ENCODE measurements at places on chromosomes 3 and 15.
A peak's percentile ranks its signal among the peaks of the same experiment; 100 is the strongest.

GRCh38 chr3:88713233-88713691 lies 394.2 kb upstream of the EPHA3 start:
- no peak for DNase-seq

- no peak for DNase-seq
These were observed 85.4 kb downstream of the ZNF385D start for GRCh38 chr3:21665444-21666100.

GRCh38 chr3:155861476-155862183 lies 7.4 kb upstream of the SLC33A1 start:
- no peak for DNase-seq

- no peak for DNase-seq
These were observed 28.8 kb upstream of the ANP32A start for GRCh38 chr15:68849497-68849896.

DNA sequence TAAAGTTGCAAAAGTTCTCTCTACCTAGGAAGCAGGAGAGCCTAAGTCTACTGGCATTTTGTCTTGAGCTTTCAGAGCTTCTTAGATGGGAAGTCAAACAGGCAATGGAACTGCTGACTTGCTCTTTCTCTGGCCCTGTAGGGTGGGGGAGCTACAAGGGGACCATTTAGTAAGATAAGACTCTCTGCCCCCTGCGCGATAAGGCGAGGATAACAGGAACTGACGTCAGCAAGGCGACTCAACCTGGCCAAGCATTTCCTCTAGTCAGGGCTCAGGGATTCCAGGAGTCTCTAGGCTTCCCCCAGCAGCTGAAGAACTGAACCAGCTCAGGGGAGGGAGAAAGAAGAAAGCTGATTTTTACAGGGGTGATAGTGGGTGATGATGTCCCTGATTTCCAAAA lies 5.8 kb downstream of the RARB start:
- DNase-seq, result no peak

- peak; percentile 19 for DNase-seq
These were observed 45.3 kb downstream of the TCF12 start for GRCh38 chr15:56963710-56964109.

DNA sequence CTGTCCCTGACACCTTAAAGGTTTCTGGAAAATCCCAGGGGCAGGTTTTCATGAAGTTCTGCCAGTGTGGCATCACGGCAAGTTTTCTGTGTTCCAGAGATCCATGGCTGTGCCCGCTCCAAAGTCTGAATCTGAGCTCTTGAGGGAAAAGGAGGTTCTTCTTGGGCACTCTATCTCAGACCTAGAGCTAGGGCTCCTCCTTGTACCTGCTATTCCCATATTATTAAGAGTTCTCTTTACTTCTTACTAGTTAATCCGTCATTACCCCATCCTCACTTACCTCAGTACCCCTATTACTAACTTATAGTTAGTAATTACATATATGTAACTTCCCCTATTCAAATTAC lies 5.9 kb upstream of the TRA2B start:
- no peak for DNase-seq

DNA sequence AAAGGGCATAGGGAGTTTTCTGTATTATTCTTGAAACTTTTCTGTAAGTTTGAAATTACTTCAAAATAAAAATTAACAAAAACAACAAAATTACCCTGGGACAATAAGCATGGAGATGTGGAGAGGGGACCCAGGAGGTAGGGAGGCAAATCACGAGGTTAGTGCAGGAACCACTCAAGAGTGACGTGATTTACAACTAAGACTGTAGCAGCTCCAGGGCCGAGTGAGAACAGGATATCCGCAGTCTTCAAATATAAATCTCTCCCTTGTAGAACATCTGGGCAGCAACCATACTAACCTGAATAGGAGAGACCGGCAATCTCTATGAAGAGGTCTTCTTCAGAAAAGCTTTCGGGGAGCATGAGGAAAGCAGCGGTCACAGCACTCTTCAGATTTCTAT lies 17.3 kb downstream of the TAMM41 start:
- no peak for DNase-seq

GRCh38 chr3:46383951-46384330 lies 13.2 kb downstream of the CCR5 start:
- DNase-seq, result no peak

DNA sequence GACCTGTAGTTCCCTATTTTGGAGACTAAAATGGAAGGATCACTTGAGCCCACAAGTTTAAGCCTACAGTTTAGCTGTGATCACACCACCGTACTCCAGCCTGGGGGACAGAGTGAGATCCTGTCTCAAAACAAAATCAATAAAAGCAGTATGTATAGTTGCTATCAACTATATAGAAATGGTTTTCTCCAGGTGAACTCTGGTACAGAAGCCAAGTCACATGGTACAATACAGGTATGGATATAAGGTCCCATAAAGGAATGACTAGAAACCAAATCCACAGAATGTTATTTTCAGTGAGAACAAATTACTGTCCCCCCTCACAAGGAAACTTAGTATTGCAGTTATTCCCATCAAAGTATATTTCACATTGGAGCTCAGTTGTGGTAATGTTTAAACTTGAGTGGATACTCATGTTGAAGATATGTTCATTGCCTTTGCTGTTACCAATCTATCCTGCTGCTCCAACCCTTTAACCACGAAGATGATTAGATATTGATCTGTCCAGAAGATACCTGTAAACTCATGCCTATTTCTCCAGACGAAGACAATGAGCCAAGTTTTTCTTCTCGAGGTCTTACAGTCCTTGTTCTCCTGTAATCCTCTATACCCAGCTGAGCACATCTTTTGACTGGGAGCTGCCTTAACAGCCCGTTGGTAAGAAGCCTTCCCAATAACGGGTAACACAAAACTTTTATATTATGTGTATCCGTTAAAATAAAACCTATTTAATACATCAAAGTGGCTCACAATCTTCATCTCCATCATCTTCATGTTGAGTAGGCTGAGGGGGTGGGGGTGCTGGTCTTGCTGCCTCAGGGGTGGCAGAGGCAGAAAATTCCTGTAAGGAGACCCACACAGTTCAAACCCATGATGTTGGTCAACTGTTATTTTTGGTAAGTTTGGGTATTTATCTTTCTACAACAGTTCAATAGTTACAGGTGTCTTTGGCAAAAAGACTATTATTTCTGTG lies 24.6 kb downstream of the TRA2B start:
- DNase-seq, result no peak

GRCh38 chr15:67127331-67127664 lies 61.9 kb downstream of the SMAD3 start:
- DNase-seq, result no peak

DNA sequence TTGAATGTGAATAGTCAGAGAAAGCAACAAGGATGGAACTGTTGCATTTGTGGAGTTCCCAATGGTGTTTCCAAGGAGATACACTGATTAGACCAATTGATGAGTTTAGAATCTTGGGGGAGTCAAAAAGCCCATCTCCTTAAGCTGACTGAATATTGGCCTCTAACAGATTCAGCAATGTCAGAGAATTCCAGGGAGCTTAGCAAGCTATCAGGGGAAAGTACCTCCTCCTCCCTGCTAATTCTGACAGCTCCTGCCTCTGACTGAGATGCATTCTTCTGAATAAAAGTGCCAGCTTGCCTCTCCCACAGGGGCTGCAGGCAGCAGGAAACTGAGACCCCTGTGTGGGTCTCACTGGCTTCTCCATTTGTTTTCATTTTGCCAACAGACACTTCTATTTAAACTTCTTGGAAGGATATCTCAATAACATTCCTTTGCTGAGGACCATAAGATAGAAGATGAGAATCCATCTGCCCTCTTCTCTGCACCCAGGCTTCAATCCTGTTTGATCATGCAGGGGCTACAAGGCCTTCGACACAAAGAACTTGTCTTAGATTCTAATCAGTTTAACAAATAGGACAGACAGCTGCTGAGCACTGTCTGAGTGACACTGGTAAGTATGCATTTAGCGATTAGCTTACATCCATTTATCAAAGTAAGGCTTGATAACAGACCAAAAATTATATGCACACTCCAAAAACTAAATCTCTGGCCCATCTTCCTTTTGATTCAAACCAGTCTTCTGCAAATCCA lies 1080.8 kb downstream of the TUSC7 start:
- DNase-seq, result no peak

- no peak for DNase-seq
These were observed 29.3 kb downstream of the MTMR10 start for GRCh38 chr15:30962079-30962478.

GRCh38 chr15:57561041-57561711 lies 30.5 kb upstream of the MYZAP start:
- peak; percentile 72 for DNase-seq

GRCh38 chr15:49674370-49674769 lies 53.5 kb downstream of the DTWD1 start:
- DNase-seq, result no peak

- no peak for DNase-seq
These were observed 6.2 kb downstream of the PPARG start for GRCh38 chr3:12294885-12295580.
